ENCODE measurements at places on chromosomes 1 and 21. TPM values are rescaled to one million over a fixed set of nuclear protein-coding genes. Genes with fewer than 3 reads are reported as not detected.
A peak's percentile ranks its signal among the peaks of the same experiment; 100 is the strongest.

- no peak overlapping the region for H3K27ac ChIP-seq
- no peak for DNase-seq
- no peaks in the 10 kb centered on the region for H3K27me3 ChIP-seq
- no peaks in the 10 kb centered on the region for H3K36me3 ChIP-seq
Observed at GRCh38 chr1:47351305-47351704, 17.7 kb downstream of the CMPK1 start.

DNA sequence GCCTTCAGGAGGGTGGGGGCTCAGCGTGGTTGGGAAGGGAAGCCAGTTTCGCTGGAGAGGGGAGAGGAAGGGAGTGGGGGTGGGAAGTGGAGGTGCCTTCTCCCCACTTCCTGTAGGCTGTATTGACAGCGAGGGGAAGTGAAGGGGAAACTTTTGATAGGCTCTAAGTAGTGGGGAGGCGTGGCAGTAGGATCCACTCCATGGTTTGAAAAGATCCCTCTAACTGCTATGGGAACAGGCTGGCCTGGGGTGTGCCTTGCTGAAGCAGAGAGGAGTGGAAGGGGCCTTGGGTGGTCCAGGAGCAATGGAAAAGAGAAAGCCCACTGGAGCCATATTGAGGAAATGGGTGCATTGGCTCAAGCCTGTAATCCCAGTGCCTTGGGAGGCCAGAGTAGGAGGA, 20.2 kb downstream of the C1orf115 start:
- H3K27me3 ChIP-seq, result no peaks in the 10 kb centered on the region
- H3K4me1 ChIP-seq, result peaks cover 45% of the 10 kb centered on the region
- H3K4me3 ChIP-seq, result no peak overlapping the region
- no peak for DNase-seq

DNA sequence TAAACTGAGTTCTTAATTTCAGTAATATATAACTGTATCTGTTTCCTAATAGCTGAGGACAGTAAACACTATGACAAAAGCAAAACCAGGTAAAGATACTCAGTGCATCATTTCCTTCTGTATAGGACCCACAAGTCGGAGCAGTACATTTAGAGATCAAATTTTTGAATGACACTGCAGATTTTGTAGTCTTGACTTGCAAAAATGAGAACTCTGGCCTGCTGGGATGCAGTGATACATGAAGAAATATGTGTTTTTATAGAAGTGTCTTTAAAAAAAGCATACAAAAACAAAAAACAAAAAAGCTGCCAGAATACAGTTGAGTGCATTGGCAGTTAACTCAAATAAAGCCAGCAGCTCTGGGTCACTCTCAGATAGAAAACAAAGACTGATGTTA, 19.0 kb downstream of the GART start:
- no peaks in the 10 kb centered on the region for H3K4me1 ChIP-seq
- DNase-seq, result no peak
- no peak overlapping the region for H3K4me3 ChIP-seq

DNA sequence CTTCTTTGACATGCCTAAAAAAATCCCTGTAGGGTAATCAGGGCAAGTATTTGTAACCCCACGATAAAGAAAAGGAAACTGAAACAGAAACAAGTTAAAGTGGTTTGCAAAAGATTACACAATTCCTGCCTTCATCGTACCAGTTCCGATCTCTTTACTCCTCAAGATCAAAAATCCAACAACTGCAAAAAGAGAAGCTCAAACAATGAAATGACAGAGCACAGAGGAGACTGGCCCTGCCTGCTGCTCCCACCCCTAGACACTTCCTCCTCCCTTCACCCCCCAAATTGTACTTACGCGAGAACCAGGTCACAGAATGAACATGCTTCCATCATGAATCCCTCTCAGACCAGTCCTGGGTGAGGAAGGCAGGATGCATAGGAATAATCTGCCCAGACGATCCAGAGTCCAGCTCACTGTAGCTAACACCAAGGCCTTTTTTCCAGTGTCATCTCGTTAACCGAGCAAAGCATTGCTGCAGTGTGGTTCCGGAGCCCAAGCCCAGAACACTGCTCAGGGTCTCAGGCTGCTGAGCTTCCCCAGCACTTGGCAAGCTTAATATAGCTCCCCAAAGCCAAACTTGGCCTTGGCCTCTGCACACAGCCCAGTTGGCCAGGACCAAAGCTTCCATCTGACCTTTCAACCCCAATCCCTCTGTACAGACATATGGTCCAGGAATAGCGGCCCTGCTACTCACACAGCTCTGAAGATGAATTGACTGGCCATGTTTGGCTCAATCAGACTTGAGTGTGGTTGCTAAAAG, 20.3 kb downstream of the RXRG start:
- H3K36me3 ChIP-seq, result no peaks in the 10 kb centered on the region
- no peak overlapping the region for H3K27ac ChIP-seq
- no peaks in the 10 kb centered on the region for H3K27me3 ChIP-seq

DNA sequence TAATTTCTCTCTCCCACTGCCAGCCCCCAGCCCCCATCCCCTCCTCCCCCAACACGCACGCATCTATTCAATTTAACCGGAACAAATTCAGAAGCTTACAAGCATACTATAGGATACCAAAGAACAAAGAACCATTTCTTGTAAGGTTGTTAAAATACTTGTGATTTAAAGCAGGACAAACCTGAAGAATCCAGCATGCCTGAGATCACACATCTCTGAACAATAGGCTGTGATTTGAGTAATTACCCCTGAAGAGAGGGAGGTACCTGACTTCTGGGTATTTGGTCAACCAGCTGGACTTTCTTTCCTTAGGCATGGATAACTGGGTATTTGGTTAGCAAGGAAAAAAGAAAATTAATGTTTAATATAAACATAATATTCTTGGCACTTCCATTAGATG, 105.1 kb downstream of the NMNAT2 start:
- no peaks in the 10 kb centered on the region for H3K36me3 ChIP-seq
- no peak for DNase-seq

DNA sequence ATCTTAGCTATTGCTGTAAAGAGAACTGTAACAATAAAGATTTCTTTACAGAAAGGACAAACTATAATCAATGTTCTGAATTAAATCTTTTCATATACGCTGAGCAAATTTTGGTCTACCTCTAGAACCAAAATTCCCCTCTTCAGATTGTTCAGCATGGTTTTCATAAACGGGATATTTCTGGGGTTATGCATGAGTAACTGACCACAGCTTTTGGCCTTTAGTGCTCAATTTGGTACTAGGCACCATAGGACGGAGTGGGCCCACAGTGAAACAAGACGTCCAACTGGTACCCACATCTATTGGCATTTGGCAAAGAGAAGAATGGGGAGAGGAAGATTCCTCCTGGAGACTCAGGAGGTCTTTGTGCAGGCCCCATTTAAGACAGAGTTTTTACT, 184.5 kb downstream of the TGFBR3 start:
- no peaks in the 10 kb centered on the region for H3K27me3 ChIP-seq
- peaks cover 23% of the 10 kb centered on the region for H3K4me1 ChIP-seq
- no peak overlapping the region for H3K4me3 ChIP-seq
- H3K27ac ChIP-seq, result no peak overlapping the region

- H3K4me3 ChIP-seq, result no peak overlapping the region
- H3K36me3 ChIP-seq, result no peaks in the 10 kb centered on the region
- no peak for DNase-seq
- H3K27me3 ChIP-seq, result no peaks in the 10 kb centered on the region
- H3K4me1 ChIP-seq, result no peaks in the 10 kb centered on the region
- H3K27ac ChIP-seq, result no peak overlapping the region
Observed at GRCh38 chr1:207937204-207937603, 26.3 kb upstream of the CD34 start.

- H3K27me3 ChIP-seq, result no peaks in the 10 kb centered on the region
- H3K4me1 ChIP-seq, result peaks cover 51% of the 10 kb centered on the region
- H3K4me3 ChIP-seq, result no peak overlapping the region
- peak; percentile 24 for DNase-seq
- H3K27ac ChIP-seq, result no peak overlapping the region
- no peaks in the 10 kb centered on the region for H3K36me3 ChIP-seq
Observed at GRCh38 chr1:67005068-67005467, 48.9 kb downstream of the SLC35D1 start.

KCNN3 gene
- 1.6 TPM for total RNA-seq

Measured in body of pancreas (tissue), 4 donors.